ENCODE measurements at places on chromosomes 6 and 20.

- H3K27ac ChIP-seq: no peak overlapping the region
- H3K4me3 ChIP-seq: peak overlapping the region; percentile 79
- no peaks in the 10 kb centered on the region for H3K4me1 ChIP-seq
- H3K36me3 ChIP-seq: no peaks in the 10 kb centered on the region
These were observed 2.0 kb upstream of the PMEPA1 start for GRCh38 chr20:57711826-57712225.

DNA sequence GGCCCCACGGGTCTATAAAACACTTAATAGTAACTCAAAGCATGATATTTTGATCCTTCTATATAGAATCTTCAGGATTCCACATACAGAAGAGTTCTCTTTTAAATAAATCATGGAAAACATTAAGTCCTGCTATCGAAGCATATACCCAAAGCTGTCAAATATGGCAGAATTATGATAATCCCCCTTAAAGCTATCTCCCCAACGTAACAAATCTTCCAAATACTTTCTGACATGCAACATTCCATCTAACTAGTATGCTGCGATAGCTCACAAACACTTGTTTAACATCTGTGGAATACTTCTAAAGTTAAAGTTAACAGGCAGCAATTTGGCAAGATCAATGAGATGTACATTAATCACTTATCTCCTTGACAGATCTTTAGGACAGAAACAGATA lies 371.0 kb upstream of the RUNX2 start:
- no peaks in the 10 kb centered on the region for H3K27me3 ChIP-seq
- no peak for DNase-seq
- H3K4me1 ChIP-seq: no peaks in the 10 kb centered on the region
- no peaks in the 10 kb centered on the region for H3K36me3 ChIP-seq

DNA sequence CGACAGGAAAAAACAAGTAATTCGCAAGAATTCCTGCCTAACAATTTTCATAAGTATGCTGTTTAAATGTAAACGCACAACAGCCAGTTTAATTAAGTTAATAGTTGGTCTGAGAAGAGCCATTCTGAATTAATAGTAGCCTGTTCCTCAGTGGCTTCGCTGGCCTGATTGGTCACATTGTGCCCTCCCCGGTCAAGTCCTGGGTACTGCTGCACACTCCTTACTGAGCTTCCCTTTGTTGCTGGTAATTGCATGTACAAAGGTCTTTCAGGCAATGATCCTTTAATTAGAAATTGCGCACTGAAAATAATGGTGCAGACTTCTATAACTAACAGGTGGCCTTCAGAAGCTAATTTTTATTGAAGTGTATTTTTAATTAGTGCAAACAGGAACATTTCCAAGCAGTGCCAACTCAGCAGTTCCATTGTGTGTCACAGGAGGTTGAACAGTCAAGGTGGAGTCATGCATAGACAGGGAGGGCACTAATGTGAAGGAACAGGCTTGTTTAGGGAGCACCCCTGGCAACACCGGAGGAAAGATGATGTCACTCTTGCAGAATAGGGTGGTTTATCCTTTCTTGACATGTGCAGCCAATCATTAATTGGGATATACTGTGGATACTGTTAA lies 92.6 kb upstream of the SLC22A23 start:
- no peak for DNase-seq
- no peaks in the 10 kb centered on the region for H3K27me3 ChIP-seq
- H3K4me3 ChIP-seq: no peak overlapping the region
- H3K27ac ChIP-seq: no peak overlapping the region
- H3K4me1 ChIP-seq: no peaks in the 10 kb centered on the region

DNA sequence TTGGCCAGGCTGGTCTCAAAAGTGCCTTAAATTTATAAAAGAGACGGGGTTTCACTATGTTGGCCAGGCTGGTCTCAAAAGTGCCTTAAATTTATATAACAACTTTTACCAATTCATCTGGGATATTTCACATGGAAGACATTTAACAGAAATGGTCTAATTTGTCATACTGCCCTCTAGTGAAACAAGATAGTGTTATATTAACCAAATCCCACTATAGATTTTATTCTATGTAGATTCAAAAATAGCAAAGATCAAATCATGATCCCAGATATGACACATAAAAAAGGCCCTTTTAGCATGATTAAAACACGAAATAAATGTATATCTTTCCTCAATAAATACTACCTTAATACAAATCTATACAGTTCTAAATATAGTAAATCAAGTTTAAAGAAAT lies 102.8 kb upstream of the TFAP2D start:
- no peak overlapping the region for H3K4me3 ChIP-seq
- H3K4me1 ChIP-seq: no peaks in the 10 kb centered on the region
- no peaks in the 10 kb centered on the region for H3K36me3 ChIP-seq
- no peak overlapping the region for H3K27ac ChIP-seq

DNA sequence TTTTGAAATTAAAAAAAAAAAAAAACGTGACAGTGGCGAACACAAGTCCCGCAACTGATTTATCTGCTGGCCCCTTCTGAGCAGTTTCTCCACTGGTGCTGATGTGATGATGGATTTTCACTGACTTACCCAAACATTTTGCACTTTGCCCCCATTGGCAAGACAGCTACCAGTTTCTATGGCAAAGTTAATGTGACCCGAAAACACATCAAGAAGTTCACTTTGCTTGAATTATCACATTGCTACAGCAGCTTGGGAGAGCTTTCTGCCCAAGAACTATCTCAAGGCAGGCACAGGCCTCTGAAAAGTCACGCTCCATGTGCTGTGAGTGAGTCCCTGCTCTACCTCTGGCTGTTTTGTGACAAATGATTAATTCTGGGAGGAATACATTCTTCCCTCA lies 127.9 kb upstream of the EDN1 start:
- no peak overlapping the region for H3K27ac ChIP-seq
- no peaks in the 10 kb centered on the region for H3K27me3 ChIP-seq
- H3K4me3 ChIP-seq: no peak overlapping the region
- no peaks in the 10 kb centered on the region for H3K36me3 ChIP-seq
- no peaks in the 10 kb centered on the region for H3K4me1 ChIP-seq

DNA sequence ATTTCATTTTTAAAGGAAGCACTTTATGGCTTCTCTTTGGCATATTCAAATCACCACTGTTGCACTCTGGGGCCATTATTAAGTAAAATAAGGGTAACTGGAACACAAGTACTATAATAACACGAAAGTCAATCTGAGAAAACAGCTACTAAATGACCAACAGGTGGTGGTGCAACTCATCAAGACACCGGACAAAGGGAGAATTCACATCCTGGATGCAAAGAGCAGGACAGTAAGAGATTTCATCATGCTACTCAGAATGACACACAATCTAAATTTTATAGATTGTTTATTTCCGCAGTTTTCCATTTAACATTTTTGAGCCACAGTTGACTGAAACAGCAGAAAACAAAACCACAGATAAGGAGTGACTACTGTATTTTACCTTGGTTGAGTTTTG lies 27.6 kb upstream of the LY86 start:
- H3K36me3 ChIP-seq: no peaks in the 10 kb centered on the region
- H3K4me3 ChIP-seq: no peak overlapping the region

DNA sequence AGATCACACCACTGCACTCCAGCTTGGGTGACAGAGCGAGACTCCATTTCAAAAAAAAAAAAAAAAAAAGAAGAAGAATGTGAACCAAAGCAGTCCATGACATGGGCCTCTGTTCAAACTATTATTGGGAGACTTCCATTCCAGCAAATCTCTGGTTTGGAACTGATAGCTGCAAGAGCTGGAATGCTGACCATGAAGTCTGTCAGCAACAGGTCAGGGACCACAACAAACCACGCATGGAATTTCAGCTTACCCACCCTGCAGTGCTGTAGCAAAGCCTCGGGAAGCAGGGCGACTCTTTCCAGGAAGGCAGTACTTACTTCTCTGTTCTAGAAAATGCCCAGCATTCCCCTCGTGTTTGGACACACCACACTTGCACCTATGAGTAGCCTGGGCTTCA lies 34.1 kb upstream of the TBC1D7 start:
- H3K36me3 ChIP-seq: no peaks in the 10 kb centered on the region
- H3K27ac ChIP-seq: no peak overlapping the region
- no peaks in the 10 kb centered on the region for H3K4me1 ChIP-seq
- no peak overlapping the region for H3K4me3 ChIP-seq
- no peak for DNase-seq
- no peaks in the 10 kb centered on the region for H3K27me3 ChIP-seq

- no peak overlapping the region for H3K4me3 ChIP-seq
- H3K27me3 ChIP-seq: no peaks in the 10 kb centered on the region
These were observed 37.1 kb upstream of the MLIP start for GRCh38 chr6:54074109-54074508.

GRCh38 chr20:63351811-63352591 lies 9.1 kb downstream of the CHRNA4 start:
- H3K27me3 ChIP-seq: no peaks in the 10 kb centered on the region
- no peak overlapping the region for H3K4me3 ChIP-seq
- no peaks in the 10 kb centered on the region for H3K36me3 ChIP-seq
- H3K4me1 ChIP-seq: no peaks in the 10 kb centered on the region
- no peak for DNase-seq
- no peak overlapping the region for H3K27ac ChIP-seq

- no peaks in the 10 kb centered on the region for H3K36me3 ChIP-seq
- H3K4me1 ChIP-seq: no peaks in the 10 kb centered on the region
- DNase-seq: no peak
- no peak overlapping the region for H3K27ac ChIP-seq
- no peak overlapping the region for H3K4me3 ChIP-seq
- no peaks in the 10 kb centered on the region for H3K27me3 ChIP-seq
These were observed 24.4 kb downstream of the SPDEF start for GRCh38 chr6:34531580-34532201.

- no peaks in the 10 kb centered on the region for H3K27me3 ChIP-seq
- no peaks in the 10 kb centered on the region for H3K36me3 ChIP-seq
- DNase-seq: no peak
- no peak overlapping the region for H3K27ac ChIP-seq
These were observed 39.3 kb upstream of the LOC128125822 start for GRCh38 chr6:63533026-63533425.

DNA sequence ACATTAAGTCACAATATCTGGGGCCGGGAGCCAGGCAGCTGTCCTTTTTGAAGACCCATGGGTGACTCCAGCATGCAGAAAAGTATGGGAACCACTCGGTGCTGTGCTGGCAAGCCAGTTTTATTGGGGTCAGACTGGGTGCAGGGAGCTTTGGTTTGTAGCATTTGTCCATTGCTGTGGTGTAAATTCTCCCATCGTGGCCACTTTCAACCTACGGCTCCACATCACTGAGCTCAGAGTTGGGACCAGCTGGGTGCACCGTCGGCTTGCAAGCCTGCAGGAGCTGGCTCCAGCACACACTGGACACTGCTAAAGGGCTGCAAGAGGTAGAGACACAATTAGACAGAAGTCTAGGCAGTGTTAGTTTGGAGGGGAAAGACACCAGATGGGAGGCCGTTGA lies 66.9 kb downstream of the SYNJ2 start:
- H3K4me3 ChIP-seq: no peak overlapping the region
- H3K27ac ChIP-seq: no peak overlapping the region
- no peaks in the 10 kb centered on the region for H3K27me3 ChIP-seq
- H3K4me1 ChIP-seq: no peaks in the 10 kb centered on the region
- peak; percentile 10 for DNase-seq

- no peaks in the 10 kb centered on the region for H3K4me1 ChIP-seq
- no peaks in the 10 kb centered on the region for H3K27me3 ChIP-seq
- DNase-seq: peak; percentile 15
- no peak overlapping the region for H3K27ac ChIP-seq
- H3K36me3 ChIP-seq: no peaks in the 10 kb centered on the region
- no peak overlapping the region for H3K4me3 ChIP-seq
These were observed 73.4 kb upstream of the NRSN1 start for GRCh38 chr6:24052590-24052961.

- H3K27ac ChIP-seq: no peak overlapping the region
- peaks cover 5% of the 10 kb centered on the region for H3K4me1 ChIP-seq
- H3K4me3 ChIP-seq: no peak overlapping the region
- H3K36me3 ChIP-seq: no peaks in the 10 kb centered on the region
- DNase-seq: no peak
These were observed 122.8 kb upstream of the B3GAT2 start for GRCh38 chr6:71079677-71080076.

GRCh38 chr6:13445005-13445743 lies 42.2 kb downstream of the GFOD1 start:
- no peaks in the 10 kb centered on the region for H3K27me3 ChIP-seq
- H3K4me3 ChIP-seq: no peak overlapping the region
- peak; percentile 73 for DNase-seq
- no peaks in the 10 kb centered on the region for H3K36me3 ChIP-seq
- no peaks in the 10 kb centered on the region for H3K4me1 ChIP-seq

DNA sequence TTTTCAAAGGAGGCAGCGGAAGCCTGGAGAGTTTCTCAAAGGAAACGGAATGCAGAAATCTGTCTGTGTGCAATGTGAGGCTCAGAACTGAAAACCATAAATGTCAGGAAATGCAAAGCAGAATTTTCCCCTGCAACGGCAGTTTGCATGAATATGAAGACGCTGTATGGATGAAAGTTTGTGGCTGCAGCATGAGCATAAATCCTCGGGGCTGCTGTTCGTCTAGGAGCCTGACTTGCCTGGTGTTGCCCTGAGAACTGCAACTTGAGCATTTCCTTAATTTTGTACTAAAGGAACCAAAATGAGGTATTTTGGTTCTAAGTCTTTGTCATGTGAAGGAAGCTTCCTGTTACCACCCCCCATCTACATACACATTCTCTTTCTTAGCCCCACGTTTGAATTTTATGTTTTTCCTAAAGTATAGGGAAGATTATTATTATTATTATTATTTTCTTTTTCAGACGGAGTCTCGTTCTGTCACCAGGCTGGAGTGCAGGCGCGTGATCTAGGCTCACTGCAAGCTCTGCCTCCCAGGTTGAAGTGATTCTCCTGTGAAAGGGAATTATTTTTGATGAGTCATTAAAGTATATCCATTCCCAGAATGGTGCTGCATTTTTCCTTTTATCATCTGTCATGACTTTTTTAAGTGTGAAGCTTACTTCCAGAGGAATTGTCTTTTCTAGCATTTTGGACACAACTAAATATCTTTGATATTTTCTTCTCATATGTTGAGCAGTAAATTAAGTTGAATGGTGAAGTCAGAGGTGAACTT lies 33.1 kb downstream of the MTHFD1L start:
- H3K27ac ChIP-seq: no peak overlapping the region
- H3K4me1 ChIP-seq: no peaks in the 10 kb centered on the region
- no peaks in the 10 kb centered on the region for H3K36me3 ChIP-seq
- no peaks in the 10 kb centered on the region for H3K27me3 ChIP-seq
- H3K4me3 ChIP-seq: no peak overlapping the region

- H3K4me1 ChIP-seq: peaks cover 8% of the 10 kb centered on the region
- no peaks in the 10 kb centered on the region for H3K36me3 ChIP-seq
- no peak overlapping the region for H3K4me3 ChIP-seq
- no peak overlapping the region for H3K27ac ChIP-seq
- H3K27me3 ChIP-seq: no peaks in the 10 kb centered on the region
These were observed 29.3 kb downstream of the RIN2 start for GRCh38 chr20:19787366-19787765.

DNA sequence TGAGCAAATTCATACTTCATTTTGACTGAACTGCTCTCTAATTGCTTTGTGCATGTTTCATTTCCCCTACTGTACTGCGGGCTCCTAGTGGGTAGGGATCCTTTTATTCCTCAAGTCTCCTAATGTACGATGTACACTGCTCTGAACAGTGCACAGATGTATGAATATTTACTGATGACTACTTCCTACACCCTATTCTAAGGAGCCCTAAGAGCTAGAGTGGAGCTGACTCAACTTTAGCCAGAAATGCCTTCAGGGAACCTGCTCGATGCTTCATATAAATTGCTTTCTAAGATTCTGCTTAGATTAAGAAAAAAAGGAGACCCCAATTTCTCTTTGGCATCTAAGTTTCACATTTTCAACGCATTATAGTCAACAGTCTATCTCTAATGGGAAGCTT lies 47.6 kb upstream of the SPDEF start:
- DNase-seq: no peak
- H3K36me3 ChIP-seq: no peaks in the 10 kb centered on the region
- peaks cover 44% of the 10 kb centered on the region for H3K4me1 ChIP-seq
- H3K27me3 ChIP-seq: no peaks in the 10 kb centered on the region
- no peak overlapping the region for H3K27ac ChIP-seq

Measured in pancreas (tissue), 10 donors.